ENCODE measurements at places on chromosomes 1 and 21.

DNA sequence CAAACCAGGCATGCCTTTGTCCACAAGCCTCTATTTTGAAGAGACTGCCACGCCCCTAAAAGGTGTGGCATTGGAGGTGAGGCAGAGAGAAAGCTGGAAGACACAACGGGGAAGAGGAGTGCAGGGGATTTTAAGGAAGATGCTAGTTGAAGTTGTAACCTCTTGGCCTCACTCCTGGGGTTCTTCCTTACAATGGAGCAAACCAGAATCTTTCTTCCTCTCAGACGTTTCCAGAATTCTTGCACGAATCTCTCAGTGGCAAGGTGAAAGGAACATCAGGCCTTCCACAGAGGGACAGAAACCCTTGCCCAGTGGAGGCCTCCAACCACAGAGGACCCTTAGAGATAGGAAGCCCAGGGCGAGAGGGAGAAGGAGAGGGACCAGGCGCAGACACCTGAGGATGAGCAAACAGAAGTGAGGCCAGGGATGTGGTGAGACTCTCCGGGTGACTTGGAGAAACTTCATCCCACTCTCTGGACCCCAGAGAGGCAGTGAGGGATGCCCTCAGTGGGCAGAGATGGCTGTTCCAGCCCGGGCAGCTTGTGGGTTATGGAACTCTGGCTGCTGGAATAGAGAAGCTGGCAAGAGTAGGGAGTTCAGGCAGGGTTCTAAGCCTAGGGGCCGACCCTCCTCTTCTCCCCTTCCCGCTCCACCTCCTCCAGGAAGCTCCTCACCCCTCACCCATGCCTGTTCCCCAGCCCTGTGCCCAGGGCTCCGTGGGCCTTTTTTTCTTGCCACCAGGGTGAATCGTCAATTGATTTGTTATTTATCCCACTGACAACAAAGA is 136.8 kb upstream of the RUNX3 start:
- DNase-seq, result no peak

DNA sequence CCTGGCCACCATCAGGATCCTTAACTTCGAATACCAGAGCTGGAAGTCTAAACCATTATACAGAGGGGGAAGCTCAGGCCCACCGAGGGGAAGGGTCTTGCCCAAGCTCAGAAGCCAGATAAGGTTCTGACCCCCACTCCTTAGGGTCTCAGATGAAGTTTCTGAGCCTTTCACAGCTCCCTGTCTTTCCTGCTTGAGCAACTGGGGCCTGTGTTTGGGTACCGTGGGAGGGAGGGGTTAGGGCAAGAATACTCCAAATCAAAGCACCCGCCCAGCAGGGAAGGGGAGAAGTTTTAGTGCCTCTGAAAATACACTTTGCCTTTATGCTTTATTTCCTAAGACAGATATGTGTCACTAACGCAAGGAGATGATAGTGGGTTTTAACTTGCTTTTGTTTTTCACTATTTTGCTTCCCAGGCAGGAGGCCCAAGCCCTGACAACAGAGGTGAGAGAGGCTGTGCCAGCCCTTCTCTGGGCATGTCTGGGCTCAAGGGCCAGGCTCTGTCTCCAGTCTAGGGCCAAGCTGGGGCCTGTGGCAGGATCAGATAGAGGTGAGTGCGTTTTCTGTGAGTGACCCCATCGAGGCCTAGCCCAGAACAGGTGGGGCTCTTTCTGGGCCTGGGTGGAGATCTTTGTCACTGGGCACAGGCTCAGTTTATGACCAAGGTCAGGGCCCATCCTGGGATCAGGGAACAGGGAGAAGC is 20.5 kb upstream of the TENT5B start:
- DNase-seq, result no peak

DNA sequence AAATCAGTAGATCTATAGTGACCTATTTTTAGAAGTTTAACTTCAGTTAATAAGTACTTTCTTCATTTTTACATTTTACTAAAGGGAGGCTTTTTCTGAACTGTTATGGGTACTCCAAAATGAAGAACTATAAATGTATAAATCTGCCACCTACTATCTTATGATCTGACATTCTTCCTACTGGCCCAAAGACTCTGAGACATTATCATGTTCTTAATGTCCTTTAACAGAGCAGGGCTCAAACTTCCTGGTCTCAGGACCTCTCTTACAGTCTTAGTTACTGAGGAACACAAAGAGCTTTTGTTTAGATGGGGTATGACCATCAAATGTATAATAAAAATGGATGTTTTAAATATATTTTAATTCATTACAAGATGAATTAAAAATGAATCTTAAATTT is 8.9 kb downstream of the TRIM33 start:
- DNase-seq, result no peak

GRCh38 chr1:171252482-171252881 is 4.2 kb downstream of the FMO1 start:
- no peak for DNase-seq

- DNase-seq, result no peak
These were observed 45.5 kb downstream of the TP73 start for GRCh38 chr1:3697810-3698209.
